H54 (cell line): ENCODE measurements at places on chromosomes 1 and 21.

DNA sequence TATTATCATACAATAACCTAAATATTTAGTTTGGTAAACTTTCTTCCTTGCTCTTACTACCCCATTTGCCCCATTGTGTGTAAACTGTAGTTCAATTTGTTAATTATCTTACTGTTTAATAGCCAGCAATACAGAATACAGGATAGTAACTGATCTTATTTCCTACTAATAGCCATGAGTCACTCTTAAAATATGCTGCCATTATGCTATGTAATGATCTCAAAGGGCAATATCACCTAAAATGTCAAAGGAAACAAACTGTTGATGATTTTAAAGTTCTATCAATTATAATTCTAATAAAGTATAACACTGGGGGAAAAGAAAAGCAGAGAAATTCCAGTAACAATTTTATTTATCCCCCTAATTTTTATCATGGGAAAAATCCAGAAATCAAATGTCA lies 4.3 kb downstream of the SLC30A1 start:
- no peak for DNase-seq

DNA sequence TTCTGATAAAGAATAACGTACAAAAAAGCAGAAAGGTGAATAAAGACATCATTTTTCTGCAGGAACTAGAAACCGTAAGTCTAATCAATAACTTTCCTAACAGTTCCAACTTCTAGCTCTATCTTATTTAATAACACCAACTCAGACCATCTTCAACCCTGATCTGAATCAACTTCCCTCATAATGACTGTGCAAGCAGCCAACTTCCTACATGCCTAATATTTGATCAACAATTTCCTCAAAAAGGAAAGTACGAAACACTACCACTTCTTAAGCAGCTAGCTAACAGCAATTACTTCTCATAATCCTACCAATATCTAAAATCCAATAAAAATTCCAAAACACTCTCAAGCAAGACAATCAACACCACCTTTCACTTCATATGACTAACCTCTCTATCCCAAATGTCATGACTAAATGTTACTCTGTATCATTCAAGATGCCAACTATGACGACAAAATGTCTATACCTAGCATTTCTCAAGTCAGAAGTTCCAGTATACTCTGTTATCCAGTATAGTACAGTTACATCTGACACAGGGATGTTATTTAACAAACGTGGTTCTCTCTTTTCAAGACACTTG lies 1.7 kb downstream of the COP1 start:
- peak; percentile 11 for DNase-seq

DNA sequence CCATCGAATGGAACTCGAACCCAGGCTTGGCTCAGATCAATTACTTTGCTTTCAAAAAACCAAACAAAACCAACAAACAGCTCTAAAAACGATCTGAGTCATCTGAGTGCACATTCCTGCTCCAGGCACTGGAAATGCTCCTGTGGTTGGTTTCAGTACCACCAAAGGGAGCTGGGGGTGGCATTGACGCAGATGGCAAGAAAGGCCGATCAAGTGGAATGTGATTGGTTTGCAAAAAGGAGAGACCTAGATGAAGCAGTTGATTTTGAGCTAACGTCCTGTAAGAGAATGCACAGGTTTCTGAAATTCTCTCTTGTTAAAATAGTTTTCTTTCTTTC lies 39.5 kb downstream of the PIK3CD start:
- DNase-seq, result no peak

GRCh38 chr1:234647245-234647644 lies 37.3 kb upstream of the IRF2BP2 start:
- no peak for DNase-seq

- no peak for DNase-seq
Measured at GRCh38 chr1:234262754-234263105, 110.5 kb upstream of the COA6 start.

- DNase-seq, result no peak
Measured at GRCh38 chr1:190754666-190755065, 277.0 kb upstream of the BRINP3 start.

GRCh38 chr1:216641669-216642460 lies 81.4 kb downstream of the ESRRG start:
- no peak for DNase-seq

DNA sequence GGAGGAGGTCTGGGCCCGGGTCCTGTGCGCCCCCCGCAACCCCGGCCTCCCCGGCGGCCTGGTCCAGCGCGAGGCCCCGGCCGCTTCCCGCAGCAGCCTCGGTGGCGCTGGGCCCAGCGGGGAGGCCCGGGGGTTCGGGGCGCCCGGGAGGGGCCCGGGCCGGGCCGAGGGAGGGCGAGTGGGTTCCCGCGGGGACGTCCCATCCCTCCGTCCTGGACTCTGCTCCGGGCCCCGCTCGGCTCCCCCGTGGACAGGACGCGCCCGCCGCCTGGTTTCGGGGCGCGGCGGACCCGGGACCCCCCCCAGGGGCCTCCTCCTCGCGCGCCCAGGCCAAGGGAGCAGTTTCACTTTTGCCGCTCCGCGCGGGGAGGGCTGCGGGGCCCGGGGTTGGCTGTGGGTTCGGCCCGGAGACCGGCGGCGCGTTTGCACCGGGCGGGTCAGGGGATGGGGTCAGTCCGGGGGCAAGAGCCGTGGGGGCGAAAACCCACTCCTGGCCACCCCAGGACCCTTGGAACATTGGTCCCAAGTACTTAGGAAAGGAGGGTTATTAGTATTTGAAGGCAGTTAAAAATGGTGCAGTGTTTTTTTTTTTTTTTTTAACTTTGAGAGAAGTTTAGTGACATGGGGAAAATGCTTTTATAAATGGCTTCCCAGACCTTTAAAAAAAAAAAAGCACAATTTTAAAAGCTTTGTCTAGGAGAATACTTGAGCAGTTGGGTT lies 677 bp downstream of the AGPAT3 start:
- peak; percentile 75 for DNase-seq

- DNase-seq, result no peak
Measured at GRCh38 chr1:181089017-181089675, 646 bp downstream of the IER5 start.

DNA sequence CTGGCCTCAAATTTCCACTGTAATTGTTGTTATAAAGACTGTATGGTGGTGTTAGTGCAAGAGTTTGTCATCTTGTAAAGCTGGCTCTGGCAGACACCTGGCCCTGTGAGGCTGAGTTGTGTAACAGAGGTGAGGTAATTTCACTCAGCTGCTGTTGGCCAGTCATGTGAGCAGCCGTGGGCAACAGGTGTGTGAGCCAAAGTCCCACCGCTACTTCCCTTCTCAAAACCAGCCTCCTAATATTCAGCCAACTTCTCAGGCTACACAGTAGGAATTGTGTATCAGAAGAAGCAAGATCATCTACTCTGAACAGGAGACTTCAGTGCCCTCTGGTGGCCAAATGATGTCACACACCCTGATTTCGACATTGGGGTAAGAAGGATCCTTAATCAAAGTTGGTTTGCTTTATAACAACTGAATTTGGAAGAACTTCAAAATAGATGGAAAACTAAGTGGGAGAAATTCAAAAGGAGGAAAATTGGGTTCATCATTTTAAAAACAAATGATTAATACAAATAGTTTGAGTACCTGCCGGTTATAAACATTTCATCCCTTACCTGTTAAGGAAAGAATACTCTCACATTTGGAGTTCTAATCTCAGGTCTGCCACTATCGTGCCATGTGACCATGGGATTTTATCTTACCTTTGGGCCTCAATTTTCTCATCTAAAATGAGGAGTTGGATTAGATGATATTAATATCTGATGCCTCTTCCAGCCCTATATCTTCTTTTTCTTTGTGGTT lies 2.6 kb upstream of the CREG1 start:
- DNase-seq, result peak; percentile 61

- no peak for DNase-seq
Measured at GRCh38 chr1:150973258-150973835, 1.3 kb downstream of the CERS2 start.

- no peak for DNase-seq
Measured at GRCh38 chr1:244137725-244138124, 86.6 kb downstream of the ZBTB18 start.

GRCh38 chr21:35559128-35559828 lies 501.0 kb downstream of the SETD4 start:
- DNase-seq, result peak; percentile 80

- DNase-seq, result no peak
Measured at GRCh38 chr1:119778886-119779560, 10.3 kb upstream of the HMGCS2 start.

GRCh38 chr1:213457186-213457585 lies 406.1 kb downstream of the RPS6KC1 start:
- no peak for DNase-seq

DNA sequence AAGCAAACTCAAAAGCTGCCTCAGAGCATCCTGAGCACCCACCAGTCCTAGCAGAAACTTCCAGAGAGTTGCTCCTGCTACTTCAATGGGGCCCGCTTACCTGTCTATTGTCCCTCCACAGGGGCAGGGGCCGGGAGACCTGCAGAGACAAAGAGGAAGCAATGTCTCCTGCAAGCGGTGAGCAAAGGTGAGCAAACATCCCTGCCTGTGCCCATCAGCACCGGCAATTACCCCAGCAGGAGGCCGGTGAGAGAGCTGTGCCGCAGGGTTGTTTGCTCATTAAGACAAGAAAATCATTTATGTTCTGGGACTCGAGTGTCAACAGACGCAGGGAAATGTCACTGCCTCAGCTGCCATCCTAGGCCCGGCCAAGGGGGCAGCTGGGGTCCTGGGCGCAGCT lies 53.8 kb upstream of the TARDBP start:
- DNase-seq, result no peak

DNA sequence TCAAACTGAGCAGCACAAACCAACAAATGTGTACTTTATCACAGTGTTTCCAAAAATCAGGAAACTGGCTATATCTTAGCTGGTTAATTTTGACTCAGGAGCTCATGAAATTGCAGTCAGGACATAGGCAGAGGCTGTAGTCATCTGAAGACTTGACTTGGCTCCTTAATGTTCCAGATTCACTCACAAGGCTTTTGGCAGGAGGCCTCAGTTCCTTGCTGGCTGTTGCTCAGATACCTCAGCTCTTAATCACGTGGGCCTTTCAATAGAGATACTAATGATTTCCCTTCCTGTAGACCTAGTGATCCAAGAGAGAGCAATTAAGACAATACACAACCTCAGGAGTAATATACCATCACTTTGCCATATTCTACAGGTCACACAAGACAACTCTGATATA lies 537.7 kb downstream of the BRINP3 start:
- DNase-seq, result no peak

DNA sequence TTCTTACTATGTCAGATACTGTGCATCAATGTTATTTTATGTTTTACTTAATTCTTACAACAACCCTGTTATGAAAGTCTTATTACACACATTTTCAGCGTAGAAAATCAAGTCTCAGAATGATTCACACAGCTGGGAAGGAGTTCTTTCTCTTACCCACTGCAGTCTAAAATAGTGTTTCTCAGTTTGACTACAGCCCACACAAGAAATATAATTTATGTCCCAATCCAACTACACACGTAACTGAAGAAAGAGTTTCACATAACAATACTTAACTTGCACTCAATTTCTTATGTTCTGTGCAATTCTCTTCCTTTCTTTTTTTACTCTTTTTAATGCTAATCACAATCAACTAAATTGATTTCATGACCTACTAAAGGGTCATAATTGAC lies 252.8 kb upstream of the ADGRL2 start:
- DNase-seq, result no peak

- no peak for DNase-seq
Measured at GRCh38 chr1:235022981-235023710, 105.5 kb downstream of the TOMM20 start.

DNA sequence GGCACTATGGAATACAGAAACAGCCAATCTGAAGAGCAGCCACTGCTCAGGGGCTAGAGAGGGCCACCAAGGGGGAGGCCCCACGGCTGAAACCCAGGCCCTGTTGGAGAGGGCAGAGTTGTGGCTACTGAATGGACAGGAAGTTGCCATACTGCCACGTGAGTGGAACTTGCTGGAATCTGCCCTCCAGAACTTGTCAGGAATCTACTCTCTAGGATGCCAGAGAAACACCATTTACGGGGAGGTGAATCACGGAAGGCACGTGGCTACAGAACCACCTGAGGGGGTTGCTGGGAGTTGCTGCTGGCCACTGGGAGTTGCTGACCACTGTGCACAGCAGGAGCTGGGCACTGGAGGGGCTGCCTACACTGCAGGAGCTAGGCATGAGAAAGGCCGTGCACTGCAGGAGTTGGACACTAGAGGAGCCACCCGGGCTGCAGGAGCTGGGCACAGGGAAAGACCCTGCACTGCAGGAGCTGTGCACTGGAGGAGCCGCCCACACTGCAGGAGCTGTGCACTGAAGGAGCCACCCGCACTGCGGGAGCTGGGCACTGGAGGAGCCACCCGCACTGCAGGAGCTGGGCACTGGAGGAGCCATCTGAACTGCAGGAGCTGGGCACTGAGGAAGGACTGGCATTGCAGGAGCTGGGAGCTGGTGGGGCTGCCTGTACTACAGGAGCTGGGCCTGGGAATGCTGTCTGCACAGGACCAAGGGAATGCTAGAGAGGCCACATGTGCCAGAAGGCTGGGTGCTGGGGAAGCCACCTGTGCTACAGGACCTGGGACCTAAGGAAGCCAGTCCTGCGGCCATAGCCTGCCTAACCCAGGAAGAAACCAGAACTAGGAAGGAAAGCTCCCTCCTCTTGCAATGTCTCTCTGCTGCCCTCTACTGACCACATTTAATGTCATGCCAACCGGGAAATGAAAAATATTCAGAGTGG lies 343.4 kb downstream of the MATN1 start:
- peak; percentile 80 for DNase-seq

DNA sequence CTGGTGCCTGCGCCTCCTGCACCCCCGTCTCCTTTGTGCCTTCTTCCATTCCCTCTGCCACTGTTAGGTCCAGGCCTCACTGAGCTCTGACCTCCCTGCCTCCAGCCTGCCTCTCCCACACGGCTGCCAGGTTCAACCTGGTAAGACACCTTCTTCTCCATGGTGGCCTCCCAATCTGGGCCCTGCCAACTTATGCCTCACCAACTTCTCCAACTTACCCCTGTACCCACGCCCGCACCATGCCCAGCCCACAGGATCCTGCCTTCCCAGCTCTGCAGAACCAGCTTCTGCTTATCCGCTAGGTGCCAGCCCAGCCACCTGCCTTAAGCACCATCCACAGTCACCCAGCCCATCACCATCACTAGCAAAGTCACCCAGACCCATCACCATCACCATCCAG lies 37.2 kb downstream of the PDE9A start:
- DNase-seq, result no peak

DNA sequence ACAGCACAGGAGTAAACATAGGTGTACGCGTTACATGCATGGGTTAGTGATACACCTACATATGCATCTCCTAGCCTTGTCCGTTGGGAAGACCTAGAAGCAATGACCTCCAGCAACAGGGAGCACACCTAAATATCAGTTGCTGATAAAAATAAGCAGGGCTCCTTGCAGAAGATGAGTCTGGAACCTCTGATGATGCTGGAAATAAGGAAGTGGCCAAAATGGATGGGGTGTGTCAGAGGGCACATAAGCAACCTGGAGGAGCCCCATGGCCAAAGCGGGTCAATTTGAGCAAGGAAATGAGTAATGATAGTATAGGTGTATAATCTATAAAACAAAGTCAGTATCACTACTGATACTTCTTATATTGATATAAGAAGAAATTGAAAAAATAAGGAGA lies 13.7 kb downstream of the ADARB1 start:
- DNase-seq, result no peak

GRCh38 chr1:32828341-32828740 lies 10.9 kb downstream of the S100PBP start:
- no peak for DNase-seq
